ENCODE measurements at places on chromosomes 5 and 9.

GRCh38 chr9:123302348-123303214 is 34.2 kb upstream of the STRBP start:
- DNase-seq, result no peak

DNA sequence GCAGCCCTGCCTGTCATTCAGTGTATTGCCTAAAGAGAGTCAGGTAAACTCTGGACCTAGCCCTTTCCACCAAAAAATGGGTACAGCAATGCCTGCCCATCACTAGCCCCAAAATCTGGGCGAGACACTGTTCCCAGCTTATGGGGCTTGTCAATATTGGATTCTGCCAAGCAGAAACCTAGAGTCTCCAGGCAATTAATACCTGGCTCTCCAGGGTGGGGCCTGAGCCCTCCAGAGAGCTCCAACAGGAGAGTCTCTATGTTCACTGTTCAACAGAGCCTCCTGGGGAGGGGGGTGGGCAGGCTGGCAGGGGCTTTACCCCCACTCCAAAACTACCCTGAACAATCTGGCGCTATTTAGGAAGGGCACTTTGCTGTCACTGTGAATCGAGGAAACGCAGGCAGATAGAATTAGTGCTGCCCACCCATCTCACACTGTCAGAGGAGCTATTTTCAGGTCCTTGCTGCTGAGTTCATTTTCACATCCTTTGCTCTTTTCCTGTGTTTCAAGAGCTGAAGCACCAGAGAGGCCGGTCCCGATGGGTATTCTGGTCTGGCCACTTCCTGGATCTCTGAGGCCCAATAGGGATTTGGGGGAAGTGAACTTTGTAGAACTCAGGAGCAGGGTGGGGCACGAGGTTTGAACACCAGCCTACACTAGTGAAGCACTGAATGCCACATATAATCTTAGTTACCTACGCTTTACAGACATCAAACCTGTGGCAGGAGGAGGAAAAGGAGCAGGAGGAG is 121.8 kb downstream of the C5orf15 start:
- DNase-seq, result no peak

DNA sequence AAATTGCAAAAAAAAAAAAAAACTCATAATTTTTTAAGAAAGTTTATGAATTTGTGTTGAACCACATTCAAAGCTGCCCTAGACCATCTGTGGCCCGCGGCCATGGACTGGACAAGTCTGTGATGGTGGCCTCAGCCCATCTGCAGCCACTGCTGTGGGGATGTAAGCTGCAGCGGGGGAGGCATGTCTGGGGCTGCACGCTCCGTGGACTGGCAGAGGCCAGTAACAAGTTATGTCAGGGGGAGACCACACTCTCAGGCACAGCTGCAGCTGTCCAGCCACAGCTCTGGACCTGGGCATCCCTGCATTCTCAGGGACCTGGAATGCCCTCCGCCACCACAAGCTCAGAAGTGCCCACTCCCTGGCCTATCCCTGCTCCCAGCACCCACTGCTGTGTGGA is 1272.3 kb upstream of the CDH9 start:
- no peak for DNase-seq

GRCh38 chr5:136776022-136776927 is 410.9 kb upstream of the TRPC7 start:
- no peak for DNase-seq

GRCh38 chr9:72384710-72385485 is 19.9 kb upstream of the ZFAND5 start:
- no peak for DNase-seq

All from stimulated activated CD8-positive, alpha-beta memory T cell treated with anti-CD3 and anti-CD28 coated beads, Interleukin-12 subunit alpha, Interleukin-12 subunit beta, amount 100 ng/mL, for 4 hours (primary cell).